ENCODE measurements at places on chromosomes 6 and 20.

- DNase-seq, result no peak
These were observed 108.2 kb downstream of the THBS2 start for GRCh38 chr6:169145496-169145895.

GRCh38 chr6:35601331-35602132 lies 87.2 kb downstream of the FKBP5 start:
- DNase-seq, result peak; percentile 26

- no peak for DNase-seq
These were observed 45.1 kb downstream of the PTK7 start for GRCh38 chr6:43120944-43121913.

DNA sequence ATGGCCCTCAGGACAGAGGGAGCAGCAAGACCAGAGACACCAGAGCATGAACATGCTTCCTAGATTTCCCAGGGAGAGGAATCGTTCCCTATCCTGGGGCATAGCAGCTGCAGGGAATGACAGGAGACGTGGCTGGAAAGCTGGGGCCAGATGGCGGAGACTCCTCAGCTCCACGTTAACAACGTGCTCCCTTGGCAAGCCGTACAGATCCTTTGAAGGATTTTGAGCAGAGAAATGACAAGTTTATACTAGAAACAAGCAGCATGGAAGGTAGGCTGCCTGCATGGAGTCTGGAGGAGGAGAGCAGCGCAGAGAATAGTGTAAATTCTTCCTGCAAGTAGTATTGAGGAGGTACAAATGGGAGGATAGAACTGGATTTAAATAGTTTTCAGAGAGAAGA lies 11.7 kb downstream of the MYLIP start:
- no peak for DNase-seq

DNA sequence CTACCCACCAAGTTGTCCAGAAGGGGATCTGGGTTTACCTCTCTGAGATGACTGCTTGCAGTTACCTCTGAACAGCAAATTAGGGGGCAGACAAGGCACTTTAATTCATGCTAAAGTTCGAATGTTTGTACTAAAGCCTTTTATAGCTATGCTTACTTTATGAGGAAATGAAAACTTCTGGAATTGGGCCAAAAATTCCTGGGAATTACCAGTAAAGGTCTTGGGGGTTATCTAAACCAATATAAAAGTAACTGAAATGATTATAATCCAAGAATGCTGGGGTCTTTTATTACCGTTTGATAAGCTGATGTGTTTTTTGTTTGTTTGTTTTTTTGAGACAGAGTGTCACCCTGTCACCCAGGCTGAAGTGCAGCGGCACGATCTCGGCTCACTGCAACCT lies 7.9 kb upstream of the LZTS3 start:
- no peak for DNase-seq

DNA sequence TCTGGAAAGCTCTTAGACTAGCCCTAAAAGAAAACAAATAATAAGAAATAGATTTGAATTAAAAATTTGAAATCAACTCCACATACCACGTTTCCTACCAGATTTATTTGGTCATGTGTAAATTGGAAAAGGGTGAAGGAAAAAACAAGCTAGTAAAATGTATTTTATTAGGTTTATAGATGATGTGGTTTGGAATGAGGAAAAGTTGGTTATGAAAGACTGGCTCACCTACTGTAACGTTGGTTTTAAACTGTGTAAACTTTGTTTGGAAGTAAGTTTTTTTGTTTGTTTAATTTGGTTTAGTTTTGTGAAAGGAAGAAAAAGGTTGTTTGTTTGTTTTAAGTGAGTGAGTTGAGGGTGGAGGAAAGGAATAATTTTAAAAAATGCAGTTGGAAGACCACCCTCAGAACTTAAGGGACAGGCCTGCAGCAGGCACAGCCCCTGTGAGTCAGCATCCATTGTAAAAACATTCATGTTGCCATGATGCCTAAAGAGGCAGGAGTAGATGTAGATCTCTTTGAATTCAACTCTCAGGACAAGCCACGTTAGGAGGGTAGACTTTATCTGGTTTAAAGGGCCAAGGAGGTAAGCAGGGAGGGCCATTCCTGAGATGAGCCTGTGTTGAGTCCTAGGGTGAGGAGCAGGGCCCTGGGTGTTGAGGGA lies 93.7 kb upstream of the SCGN start:
- DNase-seq, result no peak

GRCh38 chr20:5492937-5493336 lies 176.2 kb upstream of the PROKR2 start:
- no peak for DNase-seq

GRCh38 chr6:31785475-31785874 lies 8.3 kb upstream of the VWA7 start:
- DNase-seq, result no peak

DNA sequence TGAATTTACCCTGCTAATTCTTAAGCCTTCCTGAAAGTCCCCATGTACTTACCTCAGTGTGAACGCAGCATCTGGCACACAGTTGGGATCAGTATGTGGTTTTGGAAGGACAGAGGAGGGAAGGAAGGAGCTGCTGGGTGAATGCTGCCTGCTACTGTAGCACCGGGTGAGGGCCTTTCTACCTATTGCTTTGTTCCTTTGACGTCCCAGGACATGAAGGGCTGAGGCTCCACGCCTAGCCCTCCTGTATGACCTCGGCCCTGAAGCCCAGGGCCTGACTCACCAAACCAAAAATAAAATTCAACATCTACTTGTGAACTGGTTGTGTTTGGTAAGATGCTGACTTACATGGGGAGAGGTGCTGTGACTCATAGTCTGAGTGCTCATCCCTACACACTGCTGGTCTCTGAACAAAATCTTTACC lies 51.1 kb downstream of the ARID1B start:
- no peak for DNase-seq

- DNase-seq, result no peak
These were observed 282.2 kb upstream of the EPHA7 start for GRCh38 chr6:93701526-93701925.

DNA sequence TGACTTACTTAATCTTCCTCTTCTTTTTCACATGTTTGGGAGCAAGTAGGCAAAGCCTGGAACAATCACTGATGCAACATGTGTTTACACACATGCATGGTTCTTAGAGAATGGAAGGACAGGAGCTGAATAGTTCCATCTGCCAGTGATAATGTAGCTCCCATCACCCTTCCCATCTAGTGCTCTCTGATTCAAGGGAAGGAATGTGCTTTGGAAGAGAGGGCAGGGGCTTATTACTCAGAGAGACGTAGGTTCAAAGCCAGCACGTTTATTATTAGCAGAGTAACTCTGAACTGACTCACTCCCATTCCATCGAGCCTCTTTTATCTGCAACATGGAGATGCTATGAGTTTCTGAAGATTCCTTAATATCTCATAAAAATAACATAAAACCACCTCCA lies 211.9 kb downstream of the GMPR start:
- no peak for DNase-seq

- no peak for DNase-seq
These were observed 139.1 kb downstream of the AGPAT4 start for GRCh38 chr6:161134550-161135298.

DNA sequence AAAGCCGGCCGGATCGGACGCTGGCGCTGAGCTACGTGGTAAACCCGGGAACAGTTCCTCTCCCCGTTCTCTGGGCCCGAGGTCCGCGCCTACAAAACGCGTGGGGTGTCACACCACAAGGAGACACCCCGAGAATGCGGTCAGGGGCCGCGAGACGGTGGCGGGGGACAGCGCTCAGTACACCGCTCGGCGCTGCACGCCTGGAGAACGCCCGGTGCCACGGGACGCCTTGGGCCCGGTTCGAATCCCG lies 670 bp downstream of the NCOA5 start:
- no peak for DNase-seq

DNA sequence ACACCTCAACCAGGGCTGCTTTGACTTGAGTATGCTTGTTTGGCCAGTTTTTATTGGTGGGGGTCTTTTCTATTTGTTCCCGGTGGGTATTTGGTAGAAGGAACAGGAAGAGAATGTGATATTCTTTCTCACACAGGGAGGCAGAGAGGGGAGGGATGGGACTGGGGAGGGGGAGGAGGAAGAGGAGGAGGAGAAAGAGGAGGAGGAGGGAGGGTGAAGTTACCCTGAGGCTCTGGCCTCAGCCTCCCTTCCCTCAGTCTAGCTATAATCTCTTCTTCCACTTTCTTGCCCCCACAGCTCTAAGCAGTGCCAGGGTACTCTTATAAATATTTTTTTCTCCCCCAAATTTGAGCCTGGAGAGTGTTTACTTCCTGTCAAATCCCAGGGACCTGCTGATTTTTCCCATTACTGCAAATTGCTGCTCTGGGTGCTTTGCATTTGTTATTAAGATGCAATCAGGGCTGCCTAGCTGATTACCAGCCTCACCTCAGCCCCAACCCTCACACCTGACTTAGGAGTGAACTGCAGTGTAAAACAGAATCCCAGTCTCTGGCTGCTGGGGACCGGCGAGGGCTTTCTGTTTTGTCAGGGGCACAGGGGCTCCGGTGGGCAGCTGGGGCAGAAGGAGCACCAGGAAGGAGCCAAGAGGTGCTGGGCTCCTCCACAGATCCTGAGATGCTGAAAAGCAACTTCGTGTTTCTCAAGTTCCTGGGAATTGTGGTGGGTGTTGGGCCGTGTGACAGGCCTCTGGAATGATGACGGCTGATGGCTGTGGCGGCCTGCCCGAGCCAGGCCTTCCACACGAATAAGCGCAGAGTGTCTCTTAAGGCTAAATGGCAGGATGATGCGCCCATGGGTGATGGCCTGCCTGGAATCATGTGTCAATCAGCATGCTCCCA lies 141.4 kb downstream of the CD83 start:
- no peak for DNase-seq

DNA sequence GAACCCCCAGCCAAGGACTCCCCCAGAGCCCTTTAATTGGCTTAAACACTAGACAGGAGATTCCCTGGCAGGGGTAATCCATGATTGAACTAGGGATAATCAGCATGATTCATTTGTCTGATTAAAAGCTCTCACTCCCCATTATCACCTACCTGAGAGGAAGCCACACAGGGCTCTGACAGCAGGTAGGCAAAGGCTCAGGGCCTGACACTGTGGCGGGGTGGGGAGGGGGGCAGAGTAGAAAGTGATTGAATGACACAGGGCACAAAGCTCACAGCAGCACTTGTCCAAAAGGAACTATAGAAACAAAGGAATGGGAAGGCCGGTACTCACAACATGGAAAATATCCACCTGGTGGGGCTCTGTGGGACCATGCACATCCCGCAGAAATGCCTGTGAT lies 231.6 kb downstream of the MAFB start:
- DNase-seq, result no peak

DNA sequence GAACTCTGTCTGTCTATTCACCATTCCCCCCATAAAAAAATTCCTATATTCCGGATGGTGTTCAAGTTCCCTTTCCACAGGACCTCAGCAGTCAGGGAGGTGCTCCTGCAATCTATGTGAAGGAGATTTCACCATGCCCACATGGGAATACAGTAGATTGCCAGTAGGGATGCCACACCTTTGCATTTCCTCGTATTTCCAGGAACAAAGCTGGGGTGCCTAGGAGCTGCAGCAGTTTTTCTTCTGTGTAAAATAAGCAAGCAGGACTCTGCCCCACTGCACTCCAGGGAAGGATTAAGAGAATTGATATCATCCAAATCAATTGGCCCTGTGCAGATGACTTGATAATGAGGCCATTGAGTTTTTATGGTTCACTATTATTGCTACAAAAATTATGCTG lies 7.4 kb upstream of the KIF16B start:
- DNase-seq, result no peak

GRCh38 chr6:15594512-15595259 lies 68.1 kb downstream of the DTNBP1 start:
- no peak for DNase-seq

DNA sequence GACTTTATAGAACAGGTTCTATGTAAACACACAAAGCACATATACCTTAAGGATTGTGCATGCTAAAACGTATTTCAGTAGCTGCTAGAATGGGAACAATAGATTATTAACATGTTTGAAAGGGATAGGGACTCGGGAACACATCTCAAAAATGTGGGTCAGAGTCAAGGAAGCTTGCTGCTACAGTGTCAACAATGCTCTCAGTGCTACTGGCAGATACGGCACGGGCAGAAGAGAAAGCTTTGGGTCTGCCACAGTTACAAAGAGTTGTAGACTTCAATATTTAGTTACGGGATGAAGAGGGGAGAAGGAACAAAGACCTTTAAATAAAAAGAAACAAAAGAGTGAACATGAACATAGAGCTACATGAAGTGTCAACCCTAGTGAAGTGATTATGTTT lies 170.5 kb downstream of the BACH2 start:
- DNase-seq, result no peak

- no peak for DNase-seq
These were observed 23.2 kb upstream of the TXNDC5 start for GRCh38 chr6:7933794-7934193.

- peak; percentile 18 for DNase-seq
These were observed 5.1 kb downstream of the HLA-DMA start for GRCh38 chr6:32947552-32948465.

DNA sequence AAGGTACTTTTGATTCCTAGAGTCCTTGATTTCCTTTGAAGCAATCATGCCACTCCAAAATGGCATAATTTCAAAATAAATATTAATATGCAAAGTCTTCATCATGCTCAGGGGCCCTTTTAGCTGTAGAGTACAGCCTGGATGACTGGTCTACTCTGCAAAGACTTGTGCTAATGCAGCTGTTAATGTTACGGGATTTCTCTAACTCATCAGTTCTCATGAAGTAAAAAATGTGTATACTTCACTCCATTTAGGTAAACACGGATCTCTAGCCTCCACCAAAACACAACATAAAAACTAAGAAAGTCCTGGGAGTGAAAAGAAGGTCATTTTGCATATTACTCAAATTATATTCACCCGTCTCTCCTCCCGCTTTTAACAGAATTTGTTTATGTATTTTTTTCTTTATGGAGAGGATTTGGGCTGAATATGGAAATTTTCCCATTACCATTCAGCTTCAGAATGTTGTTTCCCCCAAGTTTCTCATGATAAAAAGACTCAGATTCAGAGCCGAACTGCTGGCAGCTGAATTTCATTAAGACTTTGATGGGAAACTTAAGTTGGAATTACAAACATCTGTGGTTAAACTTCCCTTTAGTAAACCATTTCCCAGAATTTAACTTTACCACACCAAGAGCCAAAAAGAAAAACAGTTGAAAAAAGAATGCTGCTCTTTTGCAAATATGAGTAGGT lies 8.7 kb downstream of the LAMA4 start:
- DNase-seq, result no peak

DNA sequence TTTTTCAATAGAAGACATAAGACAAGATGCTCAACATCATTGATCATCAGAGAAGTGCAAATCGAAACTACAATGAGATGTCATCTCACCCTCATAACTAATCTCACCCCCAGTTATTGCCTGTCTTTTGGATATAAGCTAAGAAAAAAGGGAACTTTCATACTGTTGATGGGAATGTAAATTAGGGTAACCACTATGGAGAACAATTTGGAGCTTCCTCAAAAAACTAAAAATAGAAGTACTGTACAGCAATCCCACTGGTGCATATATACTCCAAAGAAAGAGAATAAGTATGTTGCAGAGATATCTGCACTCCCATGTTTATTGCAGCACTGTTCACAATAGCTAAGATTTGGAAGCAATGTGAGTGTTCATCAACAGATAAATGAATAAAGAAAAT lies 26.4 kb upstream of the PHF3 start:
- DNase-seq, result no peak

- DNase-seq, result no peak
These were observed 61.6 kb downstream of the IRF4 start for GRCh38 chr6:453152-453551.
